ENCODE measurements at places on chromosomes 11 and 22.

- DNase-seq, result no peak
Measured at GRCh38 chr11:37963440-37963839, 1365.4 kb upstream of the RAG2 start.

DNA sequence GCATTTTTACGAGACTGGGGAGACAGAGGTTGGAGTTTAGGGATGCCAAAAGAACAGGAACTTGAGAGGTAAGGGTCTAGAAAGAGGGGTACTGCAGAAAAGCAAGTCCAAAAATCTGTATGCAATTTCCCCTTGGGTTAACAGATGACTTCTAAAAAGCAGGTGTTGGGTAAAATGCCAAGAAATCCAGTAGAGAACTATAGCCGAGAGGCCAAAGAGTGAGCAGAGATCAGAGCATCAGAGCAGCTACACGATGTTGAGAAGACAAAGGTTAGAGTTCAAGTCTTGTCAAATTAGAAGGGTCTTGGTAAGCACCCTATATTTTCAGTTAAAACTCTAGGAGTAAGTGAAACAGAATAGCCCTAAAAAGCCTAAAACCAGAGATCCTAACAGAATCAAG, 145.2 kb downstream of the FCHSD2 start:
- no peak for DNase-seq

- no peak for DNase-seq
Measured at GRCh38 chr22:48089601-48090331, 1327.3 kb downstream of the TBC1D22A start.

- no peak for DNase-seq
Measured at GRCh38 chr11:123006860-123007542, 25.4 kb upstream of the BSX start.

- no peak for DNase-seq
Measured at GRCh38 chr11:131190446-131190845, 180.0 kb upstream of the NTM start.

GRCh38 chr11:78231962-78232501, 43.3 kb downstream of the USP35 start:
- DNase-seq, result no peak

GRCh38 chr11:117986981-117987574, 884 bp downstream of the IL10RA start:
- DNase-seq, result peak; percentile 84

DNA sequence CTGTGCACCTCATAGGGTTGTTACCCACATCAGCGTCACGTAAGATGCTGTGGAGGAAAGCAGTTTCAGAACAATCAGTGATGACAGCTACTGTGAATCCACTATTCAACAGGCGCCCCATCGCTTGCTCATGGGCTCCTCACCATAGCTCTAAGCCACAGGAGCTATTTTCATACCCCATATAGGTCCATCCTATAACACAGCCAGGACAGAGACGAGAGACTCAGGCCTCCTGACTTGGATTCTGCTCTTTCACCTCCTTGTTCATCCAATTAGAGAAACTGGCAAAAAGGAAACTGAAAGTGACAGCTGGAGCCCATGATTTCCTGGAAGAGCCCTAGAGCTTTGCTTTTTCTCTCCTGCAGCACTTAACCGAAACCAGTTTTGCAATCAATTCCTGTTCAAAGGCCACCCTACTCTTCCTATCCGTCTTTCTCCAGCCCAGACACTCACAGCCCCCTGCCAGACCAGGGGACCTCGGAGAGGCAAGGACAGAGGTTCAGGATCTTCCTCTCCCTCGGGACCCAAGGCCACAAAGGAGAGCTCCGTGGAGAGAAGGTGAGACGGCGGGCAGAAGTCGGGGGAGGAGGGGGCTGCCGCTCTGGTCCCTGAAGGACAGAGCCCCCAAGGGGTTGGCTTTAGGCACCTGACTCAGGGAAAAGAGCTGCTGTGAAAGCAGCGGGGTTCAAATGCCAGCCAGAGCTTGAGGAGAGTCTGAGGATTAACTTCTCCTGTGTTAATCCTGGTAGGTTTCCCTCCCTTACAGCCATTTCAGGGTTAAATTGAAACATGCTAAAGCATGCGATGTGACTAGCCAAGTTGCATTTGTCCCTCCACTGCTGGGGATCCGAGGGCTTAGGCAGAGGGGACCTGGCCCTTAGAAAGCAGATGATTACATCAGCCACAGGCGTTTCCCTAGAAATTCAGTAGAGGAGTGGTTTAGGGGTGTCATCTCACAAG, at the start of gene APOL6:
APOL6 (plus strand) TSS at position 381 of the 960 bp plus-strand sequence. CDS start 7,980 bp downstream, outside the sequence.
- DNase-seq, result peak; percentile 74

- no peak for DNase-seq
Measured at GRCh38 chr11:119359365-119360214, 13.1 kb upstream of the MFRP start.

DNA sequence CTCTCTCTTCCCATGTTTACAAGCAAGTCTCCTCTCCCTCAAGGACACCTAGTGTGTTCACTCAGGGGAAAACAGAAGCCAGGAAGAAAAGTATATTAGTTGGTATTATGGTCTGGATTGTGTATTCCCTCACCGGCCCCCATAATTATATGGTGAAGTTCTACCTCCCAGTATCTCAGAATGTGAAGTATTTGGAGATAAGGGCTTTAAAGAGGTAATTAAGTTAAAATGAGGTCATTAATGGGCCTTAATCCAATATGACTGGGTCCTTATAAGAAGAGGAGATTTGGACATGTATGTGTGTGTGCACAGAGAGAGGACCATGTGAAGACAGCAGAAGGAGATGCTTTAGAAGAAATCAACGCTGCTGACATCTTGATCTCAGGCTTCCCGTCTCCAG, 26.5 kb upstream of the THY1 start:
- DNase-seq, result no peak

DNA sequence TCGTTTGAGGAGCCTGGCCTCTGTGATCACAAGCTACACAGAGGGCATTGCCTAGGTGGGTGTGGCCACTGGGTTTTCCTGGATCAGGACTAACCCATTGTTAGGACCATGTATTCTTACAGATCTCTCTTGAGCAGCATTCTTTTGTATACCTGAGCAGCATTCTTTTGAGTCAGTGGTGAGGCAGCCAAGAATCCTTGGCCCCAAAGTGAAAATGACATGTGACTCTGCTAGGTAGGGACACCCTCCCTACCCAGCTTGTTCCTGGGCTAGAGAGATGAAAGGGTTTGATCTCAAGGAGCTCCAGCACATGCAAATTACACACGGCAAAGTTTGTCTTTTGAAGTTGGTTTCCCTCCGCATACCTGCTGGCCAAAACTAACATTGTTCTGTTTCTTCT, 55.0 kb upstream of the HORMAD2 start:
- no peak for DNase-seq

DNA sequence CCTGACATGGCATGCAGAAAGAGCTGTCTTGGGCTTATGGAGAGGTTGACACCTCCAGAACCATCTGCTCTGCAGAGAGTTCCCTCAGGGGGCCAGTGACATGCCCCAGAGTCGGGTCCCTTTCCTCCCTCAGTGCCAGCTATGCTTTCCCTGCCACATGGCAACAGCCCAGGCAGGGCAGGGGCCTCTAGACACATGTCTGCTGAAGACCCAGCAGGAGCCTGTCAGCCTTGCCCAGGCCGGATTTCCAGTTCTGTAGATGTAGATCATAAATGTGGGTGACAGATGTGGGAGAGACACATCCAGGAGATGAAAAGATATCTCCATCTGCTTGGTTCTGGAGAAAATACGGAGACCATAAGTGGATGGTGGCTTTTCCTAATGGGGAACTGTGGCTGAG, 25.5 kb downstream of the NAV2 start:
- no peak for DNase-seq

DNA sequence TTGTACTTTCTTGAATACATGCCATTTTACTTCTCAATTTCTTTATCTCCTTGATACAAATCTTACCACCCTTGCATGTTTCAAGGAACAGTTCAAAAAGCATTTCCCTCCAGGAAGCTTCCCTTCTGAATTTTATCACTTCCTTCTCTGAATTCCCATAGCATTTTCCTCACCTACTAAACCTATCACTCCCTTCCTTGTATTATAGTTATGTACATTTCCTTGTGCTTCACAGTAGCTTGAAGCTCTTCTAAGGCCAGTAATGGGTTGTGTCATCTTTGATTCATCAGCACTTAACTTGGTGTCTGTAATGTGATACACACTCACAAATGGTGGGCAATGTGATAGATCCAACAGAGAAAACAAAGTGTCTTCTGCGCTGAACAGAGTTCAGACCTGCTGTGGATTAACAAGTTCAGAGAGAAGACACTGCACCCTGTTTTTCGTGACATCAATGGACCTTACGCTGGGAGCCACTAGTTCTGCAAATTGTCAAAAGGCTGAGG, 127.5 kb downstream of the CCDC81 start:
- no peak for DNase-seq

- no peak for DNase-seq
Measured at GRCh38 chr11:127492029-127492428, 491.5 kb upstream of the KIRREL3 start.

All from CD8-positive, alpha-beta memory T cell (primary cell).